ENCODE measurements at places on chromosomes 16 and 17. TPM values are rescaled to one million over a fixed set of nuclear protein-coding genes. Genes with fewer than 3 reads are reported as not detected.

Gene KRT33A
- not detected for total RNA-seq

Gene DHX58
- total RNA-seq = 14.7 TPM

Gene TPPP3
- total RNA-seq = 2.0 TPM

Gene SRCIN1
- not detected for total RNA-seq

Gene PKD1
- 123 TPM for total RNA-seq

Gene C17orf113
- total RNA-seq = 0.34 TPM

Gene MXRA7
- 107 TPM for total RNA-seq

Gene RNF112
- total RNA-seq = 0.34 TPM

Gene SLC5A11
- total RNA-seq = not detected

Gene CDH15
- 0.32 TPM for total RNA-seq

Gene LPCAT2
- 15.8 TPM for total RNA-seq

Gene CCNF
- total RNA-seq = 4.7 TPM

Gene TP53TG3B
- total RNA-seq = not detected

Gene KRT33B
- total RNA-seq = not detected

Gene CCDC92B
- total RNA-seq = not detected

Gene TMEM238L
- not detected for total RNA-seq

Gene SBK1
- total RNA-seq = not detected

Gene IL21R
- 1.4 TPM for total RNA-seq

Gene MT1A
- not detected for total RNA-seq

Gene KRTAP4-9
- total RNA-seq = not detected

Gene NOS2
- not detected for total RNA-seq

Gene DYNLRB2
- 0.32 TPM for total RNA-seq

Gene GRIN2A
- 0.32 TPM for total RNA-seq

Gene TEX19
- under 0.01 TPM for total RNA-seq

Gene KRT36
- not detected for total RNA-seq

Gene ZNF597
- 1.3 TPM for total RNA-seq

Gene NPIPB6
- total RNA-seq = 0.47 TPM

Gene HOXB5
- 0.09 TPM for total RNA-seq

Gene TBC1D3K
- not detected for total RNA-seq

Gene RASD1
- total RNA-seq = 0.79 TPM

Gene PLD2
- total RNA-seq = 20.4 TPM

Gene ATPAF2
- 19.0 TPM for total RNA-seq

Gene CCL1
- total RNA-seq = not detected

Gene FAM20A
- total RNA-seq = 11.2 TPM

All from bronchial smooth muscle cell (primary cell).